Stimulated activated CD4-positive, alpha-beta T cell treated with anti-CD3 and anti-CD28 coated beads, Interleukin-12 subunit alpha, Interleukin-12 subunit beta, amount 100 ng/mL, for 24 hours (primary cell): ENCODE measurements at places on chromosomes 13 and 19.

DNA sequence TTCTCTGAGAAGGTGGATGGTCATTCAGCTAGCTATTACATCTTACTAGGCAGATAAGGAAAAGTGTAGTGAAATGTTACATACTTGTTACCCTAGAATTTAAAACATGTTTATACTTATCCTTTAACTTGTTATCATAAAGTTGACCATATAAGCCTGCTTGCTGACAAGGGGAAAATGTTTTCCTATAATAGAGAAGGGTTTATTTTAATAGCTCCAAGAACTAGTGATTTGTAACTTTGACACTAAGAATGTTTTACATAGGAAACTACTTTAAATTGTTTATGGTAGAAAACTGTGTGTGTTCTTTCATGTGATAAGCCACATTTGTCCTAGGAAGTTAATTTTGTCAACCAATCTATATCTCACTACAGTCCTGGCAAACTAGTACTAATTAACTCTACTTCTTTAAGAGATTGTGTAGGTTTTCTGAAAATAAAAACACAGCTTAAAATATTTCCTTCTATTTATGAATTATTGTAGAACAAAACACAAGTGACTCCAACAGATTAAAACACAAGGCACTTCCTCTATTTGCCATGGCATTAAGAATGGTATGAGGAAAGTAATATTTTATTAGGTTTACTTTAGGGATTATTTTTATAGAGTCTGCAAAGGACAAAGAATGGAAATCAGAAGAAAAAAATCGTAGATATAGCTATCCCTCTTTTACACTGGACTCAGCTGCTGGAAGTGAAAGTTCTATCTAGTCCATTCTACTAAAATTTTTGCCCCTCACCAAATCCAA, 233.3 kb upstream of the NBEA start:
- DNase-seq, result no peak

GRCh38 chr19:43425567-43426392, 11.1 kb downstream of the TEX101 start:
- DNase-seq, result no peak

GRCh38 chr13:111228262-111229144, 91.9 kb upstream of the TEX29 start:
- no peak for DNase-seq

GRCh38 chr19:30154410-30154809, 212.4 kb downstream of the URI1 start:
- no peak for DNase-seq

GRCh38 chr13:27595055-27595811, 25.1 kb downstream of the LNX2 start:
- no peak for DNase-seq

DNA sequence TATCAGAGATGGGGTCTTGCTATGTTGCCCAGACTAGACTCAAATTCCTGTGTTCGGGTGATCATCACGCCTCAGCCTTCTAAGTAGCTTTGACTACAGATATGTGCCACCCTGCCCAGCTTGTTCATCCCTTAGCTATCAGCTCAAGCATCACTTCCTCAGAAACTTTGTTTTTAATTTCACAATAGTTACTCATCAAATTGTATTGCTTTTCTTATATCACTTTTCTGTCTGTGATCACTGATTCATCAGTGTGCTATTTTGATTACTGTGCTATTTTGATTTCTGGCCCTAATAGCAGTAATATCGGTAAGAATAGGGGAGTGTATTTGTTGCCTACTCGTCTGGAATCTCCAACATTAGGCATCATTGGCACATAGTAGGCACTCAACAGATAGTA, 878.6 kb upstream of the PCDH20 start:
- DNase-seq, result no peak

DNA sequence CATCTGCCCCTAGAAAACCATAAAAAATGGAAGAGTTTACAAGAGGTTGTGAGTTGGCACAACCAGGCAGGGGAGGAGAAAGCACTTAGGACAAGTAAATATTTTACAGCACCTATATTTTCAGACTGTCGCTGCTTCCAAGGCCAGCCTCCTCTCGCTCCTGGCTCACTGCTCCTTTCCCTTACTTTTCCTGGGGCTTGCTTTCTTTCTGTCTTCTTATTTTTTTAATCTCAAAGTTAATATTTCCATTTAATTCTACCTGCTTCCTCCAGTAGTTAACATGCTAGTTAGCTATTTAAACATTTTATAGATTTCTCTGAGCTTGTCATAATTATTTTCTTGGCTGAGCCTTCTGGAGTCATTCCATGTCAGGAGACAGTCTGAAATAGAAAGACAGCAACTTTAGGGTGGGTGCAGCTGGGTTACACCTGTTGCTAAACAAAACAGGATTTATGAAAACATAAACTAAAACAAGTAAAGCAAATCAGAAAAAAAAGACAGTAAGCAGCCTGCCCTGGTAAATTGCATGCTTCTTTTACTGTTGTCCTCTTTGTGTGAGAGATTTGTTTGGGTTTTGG, 330.1 kb downstream of the DLEU7 start:
- no peak for DNase-seq

DNA sequence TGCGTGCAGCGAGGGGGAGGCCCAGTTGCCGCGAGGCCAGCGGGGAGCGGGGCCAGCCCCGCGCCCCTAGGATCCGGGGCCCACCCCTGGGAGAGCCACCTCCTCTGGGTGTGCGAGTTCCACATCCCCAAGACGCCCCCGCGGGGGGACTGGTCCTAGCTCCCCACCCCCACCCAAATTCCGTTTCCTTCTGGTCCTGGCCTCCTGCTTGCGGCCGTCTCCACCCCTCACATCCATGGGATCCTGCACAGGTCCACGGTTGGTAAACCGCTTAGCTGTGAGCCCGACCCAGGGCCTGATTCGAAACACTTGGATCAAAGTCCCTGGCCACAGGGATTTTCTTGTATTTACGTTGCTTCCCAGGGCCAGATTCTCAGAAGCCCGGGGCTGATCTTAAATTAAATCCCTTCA, 324 bp upstream of the FBXO17 start:
- no peak for DNase-seq

DNA sequence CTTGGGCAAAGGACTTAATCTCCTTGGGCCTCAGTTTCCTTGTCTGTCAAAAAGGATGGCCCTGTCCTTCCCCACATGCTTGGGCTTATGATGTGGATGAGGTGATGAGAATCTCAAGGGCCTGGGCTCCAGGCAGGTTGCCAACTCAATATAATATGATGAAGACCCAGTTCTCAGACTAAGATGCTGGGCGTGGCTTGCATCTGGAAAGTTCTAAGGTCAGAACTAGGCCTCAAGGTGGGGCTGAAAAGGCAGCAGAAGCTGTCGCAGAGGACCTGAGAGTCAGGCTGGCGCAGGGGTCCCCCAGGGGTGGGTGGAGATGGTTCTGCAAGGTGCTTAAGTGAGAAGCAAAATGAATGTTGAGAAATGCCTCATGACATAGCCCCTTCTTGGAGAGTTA, 58.8 kb downstream of the RGCC start:
- DNase-seq, result no peak

GRCh38 chr13:29402166-29402636, 193.3 kb downstream of the SLC7A1 start:
- no peak for DNase-seq

DNA sequence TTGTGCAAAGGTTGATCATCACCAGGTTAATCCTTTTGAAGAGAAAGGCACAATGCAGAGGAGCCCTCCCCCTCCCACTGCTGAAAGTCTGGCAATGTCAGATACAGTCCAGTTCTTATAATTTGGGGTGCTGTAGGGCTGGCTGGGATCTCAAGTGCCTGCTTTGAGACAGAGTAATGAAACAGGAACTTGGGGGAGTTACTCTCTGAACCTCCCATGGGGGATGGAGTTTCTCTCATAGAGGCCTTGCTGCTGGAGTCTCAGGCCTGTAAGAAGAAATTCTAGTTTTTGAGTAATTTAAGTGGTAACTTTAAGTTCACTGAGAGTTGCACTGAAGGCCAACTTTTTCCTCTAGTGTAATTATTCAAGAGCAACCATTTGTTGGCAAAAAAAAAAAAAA, 410.5 kb downstream of the KCNRG start:
- DNase-seq, result no peak

DNA sequence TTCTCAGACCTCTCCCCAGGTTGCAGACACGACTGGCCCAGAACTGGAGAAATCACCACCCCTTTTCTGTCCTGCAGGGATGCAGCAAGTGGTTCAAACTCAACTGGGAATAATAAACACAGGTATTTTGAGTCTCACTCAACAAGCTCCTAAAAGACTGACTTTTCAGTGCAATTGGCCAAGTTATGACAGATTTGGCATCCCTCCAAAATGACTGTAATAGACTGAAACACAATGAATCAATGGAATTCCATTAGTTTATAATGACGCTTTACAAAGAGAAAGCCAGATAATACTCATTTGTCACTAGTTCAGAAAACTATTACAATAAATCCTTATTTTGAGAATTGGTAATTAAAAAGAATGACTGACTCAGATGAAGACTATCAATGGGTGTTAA, 38.1 kb downstream of the MIPEP start:
- no peak for DNase-seq

DNA sequence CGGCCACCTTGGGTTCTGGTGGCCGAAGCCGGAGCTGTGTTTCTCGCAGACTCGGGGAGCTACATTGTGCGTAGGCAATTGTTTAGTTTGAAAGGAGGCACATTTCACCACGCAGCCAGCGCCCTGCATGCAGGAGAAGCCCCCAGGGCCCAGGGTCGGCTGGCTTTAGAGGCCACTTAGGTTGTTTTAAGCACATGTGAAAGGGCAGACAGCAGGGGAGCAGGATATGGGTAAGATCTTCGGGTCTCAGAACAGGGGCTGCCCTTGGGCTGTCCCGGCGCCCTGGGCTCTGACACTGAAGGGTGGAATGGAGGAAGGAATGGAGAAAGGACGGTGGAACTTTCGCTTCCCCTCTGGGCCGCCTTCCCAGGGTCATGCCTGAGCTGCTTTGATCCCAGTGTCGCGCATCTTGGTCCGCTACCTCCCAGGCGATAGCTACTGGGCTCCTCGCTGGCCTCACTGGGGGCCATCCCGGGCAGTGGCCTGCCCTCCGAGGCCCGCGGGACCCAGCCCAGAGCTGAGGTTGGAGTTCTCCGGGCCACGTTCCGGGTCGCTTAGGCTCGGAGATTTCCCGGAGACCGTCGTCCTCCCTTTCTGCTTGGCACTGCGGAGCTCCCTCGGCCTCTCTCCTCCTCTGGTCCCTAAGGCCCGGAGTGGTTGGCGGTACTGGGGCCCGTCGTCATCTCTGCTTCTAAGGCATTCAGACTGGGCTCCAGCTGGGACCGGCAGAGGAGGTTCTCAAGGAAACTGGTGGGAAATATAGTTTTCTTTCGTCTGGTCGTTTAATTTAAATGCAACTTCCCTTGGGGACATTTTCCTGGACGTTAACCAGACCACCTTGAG, 4.3 kb upstream of the POU4F1 start:
- DNase-seq, result no peak

GRCh38 chr13:51668580-51669195, 84.4 kb downstream of the WDFY2 start:
- no peak for DNase-seq

GRCh38 chr13:95535243-95535642, 17.3 kb upstream of the CLDN10 start:
- no peak for DNase-seq

- DNase-seq, result no peak
Measured at GRCh38 chr19:7476241-7476640, 12.6 kb downstream of the PEX11G start.

- no peak for DNase-seq
Measured at GRCh38 chr13:46195016-46195415, 13.0 kb upstream of the LCP1 start.

- no peak for DNase-seq
Measured at GRCh38 chr13:46006688-46007452, 45.7 kb downstream of the ZC3H13 start.

DNA sequence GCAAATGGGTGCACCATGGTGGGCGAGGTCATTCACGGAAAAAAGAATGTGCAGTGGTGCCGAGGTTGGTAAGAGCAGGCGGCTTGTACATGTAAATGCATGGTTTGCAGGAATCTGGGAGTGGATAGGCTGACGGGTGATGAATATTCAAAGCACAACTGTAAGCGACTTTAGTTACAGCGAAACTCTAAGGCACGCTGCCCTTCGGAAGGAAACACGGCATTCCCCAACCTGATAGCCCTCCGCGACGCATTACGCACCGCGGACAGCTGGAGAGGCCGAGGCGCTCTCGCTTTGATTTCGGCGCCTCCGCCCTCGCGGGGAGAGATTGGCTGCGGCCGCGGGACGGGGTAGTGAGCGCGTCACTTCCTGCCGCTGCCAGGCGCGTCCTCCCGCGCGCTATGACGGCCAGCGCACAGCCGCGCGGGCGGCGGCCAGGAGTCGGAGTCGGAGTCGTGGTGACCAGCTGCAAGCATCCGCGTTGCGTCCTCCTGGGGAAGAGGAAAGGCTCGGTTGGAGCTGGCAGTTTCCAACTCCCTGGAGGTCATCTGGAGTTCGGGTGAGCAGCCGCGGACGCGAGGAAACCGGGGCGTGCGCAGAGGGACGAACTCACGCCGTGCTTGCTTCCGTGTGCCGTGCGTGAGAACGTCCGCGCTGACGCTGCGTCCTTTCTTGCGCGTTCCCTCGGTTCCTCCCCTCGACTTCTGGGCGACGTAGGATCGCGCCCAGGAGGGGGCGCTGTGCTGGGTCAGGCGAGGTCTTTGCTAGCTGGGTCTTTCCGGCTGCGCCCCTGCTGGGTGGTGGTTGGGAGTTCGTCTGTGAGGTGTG, at the start of gene NUDT15:
Gene NUDT15 (plus strand): TSS at position 381 of the 828 bp plus-strand sequence. CDS start 21 bp downstream, at position 402.
- DNase-seq, result peak; percentile 86

GRCh38 chr13:98050041-98050466, 92.8 kb upstream of the FARP1 start:
- DNase-seq, result no peak

GRCh38 chr19:43078311-43078710, 4.2 kb downstream of the PSG2 start:
- no peak for DNase-seq

DNA sequence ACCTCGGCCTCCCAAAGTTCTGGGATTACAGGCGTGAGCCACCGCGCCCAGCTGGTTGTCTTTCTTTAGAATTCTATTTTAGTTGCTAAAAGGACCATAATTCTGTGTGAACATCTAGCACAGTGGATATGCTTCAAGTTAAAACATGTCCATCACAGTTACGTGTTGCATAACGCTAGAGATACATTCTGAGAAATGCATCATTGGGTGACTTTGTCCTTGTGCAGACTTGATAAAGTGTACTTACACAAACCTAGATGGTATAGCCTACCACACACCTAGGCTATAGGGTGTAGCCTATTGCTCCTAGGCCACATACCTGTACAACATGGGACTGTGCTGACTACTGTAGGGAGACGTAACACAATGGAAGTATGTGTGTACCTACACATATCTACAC, 35.4 kb downstream of the DOCK9 start:
- DNase-seq, result no peak

DNA sequence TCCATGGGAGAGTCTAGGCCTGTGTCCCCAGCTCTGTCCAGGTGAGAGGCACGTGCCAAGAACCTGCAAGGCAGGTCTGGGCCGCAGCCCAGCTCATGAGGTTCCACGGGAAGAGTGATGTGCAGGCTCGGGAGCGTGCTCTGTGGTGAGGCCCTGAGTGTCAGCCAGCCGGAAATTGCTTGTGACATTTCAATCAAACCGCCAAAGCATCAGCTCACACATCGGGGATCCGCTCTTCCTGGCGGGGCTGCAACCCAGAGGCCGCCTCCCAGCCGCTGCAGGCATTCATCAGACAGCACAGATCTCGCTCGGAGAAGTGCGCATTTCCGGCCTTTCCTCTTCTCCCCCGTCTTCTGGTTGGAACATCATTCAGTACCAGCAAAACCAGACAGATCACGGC, 109.3 kb downstream of the KDM4B start:
- DNase-seq, result no peak
